SHP77 (cell line): ENCODE measurements at places on chromosomes 2 and 18.

GRCh38 chr2:10531874-10532637, 83.9 kb upstream of the ODC1 start:
- DNase-seq, result peak; percentile 76

DNA sequence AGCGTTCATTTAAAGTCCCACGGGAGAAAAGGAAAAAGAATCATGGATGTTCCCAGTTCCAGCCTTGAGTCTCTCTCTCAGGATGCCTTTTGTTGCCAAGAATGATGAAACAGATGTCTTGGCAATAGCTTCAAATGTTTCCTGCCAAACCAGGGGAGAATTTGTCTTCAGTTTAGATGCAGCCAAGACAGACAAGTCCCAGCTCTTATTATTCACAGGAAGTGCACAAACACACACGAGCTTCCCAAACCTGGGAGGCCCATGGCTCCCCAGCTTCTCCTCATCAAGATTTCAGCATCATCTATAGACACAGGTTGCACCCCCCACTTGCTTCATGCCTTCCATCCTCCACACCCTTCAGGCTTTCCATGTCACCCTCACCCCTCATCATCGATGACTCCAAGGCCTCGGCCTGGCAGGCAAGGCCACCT, 45.9 kb downstream of the HS1BP3 start:
- DNase-seq, result no peak

GRCh38 chr2:233565685-233566140, 869 bp downstream of the USP40 start:
- no peak for DNase-seq

- no peak for DNase-seq
These were observed 333.3 kb upstream of the KYNU start for GRCh38 chr2:142544173-142544572.

GRCh38 chr2:171852366-171852888, 41.6 kb downstream of the SLC25A12 start:
- DNase-seq, result no peak

- DNase-seq, result no peak
These were observed 64.9 kb downstream of the C1D start for GRCh38 chr2:67997903-67998302.

DNA sequence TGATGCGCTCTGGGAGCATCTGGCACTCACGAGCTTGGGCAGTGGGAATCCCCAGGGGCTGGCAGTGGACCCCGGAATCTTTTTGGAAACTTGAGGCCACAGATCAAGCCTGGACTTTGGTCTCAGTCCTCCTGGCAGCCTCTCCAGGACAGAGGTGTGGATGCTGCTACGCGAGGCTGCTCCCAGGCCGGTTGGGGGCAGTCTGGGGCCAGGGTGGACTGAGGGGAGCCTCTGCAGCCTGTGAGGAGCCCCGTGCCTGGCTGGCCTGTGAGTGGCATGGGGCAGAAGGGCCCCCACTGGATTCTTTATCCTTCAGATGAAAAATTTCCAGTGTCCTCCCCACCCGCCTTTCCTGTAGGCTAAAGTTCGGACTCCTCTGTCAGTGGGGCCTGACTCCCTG, 12.7 kb upstream of the DES start:
- no peak for DNase-seq

- no peak for DNase-seq
These were observed 5.1 kb downstream of the CEP68 start for GRCh38 chr2:65061146-65061909.

DNA sequence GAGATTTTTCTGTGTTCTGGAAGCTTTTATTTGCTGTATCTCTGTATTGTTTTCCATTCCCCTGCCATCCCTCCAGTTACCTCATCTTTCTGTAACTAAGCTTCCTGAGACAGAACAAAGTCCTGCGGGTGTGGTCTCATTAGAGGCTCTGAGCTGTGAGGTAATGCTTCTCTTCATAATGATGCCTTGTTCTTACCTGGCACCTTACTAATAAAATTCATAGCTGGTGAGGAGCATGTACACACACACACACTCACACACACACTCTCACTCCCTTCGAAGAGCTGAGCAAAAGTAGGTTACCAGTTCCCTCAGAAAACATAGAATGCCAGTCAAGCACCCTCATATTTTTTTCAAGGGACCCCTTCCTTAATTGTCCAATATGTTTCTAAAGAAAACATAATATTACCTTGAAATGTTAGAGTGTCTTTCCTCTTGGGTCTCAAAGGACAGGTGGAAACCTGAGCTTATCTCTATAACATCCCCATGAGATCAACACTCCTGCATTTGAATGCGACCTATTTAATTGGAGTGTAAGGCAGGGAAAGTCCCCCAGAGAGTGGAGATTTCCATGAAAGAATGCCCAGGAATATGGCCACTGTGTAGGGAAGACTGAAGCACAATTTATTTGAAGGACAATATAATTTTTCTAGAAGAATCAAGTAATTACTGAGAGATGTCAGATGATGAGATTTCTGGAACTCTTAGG, 161.6 kb upstream of the NCK2 start:
- no peak for DNase-seq

- DNase-seq, result no peak
These were observed 36.3 kb upstream of the SLC8A1 start for GRCh38 chr2:40488101-40488601.

DNA sequence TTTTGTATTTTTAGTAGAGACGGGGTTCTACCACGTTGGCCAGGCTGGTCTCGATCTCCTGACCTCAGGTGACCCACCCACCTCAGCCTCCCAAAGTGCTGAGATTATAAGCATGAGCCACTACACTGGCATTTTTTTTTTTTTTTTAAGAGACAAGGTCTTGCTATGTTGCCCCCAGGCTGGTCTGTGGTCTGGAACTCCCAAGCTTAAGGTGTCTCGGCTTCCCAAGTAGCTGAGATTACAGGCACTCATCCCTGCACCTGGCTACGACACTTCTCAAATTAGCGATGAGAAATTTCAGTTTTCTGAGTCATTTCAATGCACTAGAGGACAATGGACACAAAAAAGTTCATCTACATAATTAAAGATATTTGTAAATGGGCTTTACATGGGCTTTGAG, 36.6 kb upstream of the TCF7L1 start:
- DNase-seq, result no peak

DNA sequence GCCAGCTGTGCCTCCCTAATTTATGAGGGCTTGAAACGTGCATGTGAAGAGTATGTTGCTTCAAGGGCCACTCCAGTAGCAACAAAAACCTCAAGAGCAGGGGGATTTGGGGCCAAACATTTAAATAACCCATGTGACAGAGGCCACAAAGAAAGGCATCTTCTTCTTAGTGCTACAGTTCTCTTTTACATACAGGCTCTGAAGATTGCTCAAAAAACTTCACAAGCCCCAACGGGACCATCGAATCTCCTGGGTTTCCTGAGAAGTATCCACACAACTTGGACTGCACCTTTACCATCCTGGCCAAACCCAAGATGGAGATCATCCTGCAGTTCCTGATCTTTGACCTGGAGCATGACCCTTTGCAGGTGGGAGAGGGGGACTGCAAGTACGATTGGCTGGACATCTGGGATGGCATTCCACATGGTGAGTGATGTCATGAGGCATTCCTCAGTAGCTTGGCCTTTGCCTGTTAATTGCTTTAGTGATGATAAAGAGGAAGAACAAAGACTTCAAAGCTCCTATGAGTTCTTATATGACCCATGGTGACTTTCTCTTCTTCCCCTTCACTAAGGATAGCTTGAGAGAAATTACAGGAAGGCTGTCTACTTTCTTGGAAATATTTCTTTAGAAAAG, 40.1 kb downstream of the NRP2 start:
- no peak for DNase-seq

GRCh38 chr2:182816866-182817265, 49.6 kb downstream of the FRZB start:
- DNase-seq, result no peak

- no peak for DNase-seq
These were observed 34.2 kb downstream of the PLCL1 start for GRCh38 chr2:197838579-197838978.

DNA sequence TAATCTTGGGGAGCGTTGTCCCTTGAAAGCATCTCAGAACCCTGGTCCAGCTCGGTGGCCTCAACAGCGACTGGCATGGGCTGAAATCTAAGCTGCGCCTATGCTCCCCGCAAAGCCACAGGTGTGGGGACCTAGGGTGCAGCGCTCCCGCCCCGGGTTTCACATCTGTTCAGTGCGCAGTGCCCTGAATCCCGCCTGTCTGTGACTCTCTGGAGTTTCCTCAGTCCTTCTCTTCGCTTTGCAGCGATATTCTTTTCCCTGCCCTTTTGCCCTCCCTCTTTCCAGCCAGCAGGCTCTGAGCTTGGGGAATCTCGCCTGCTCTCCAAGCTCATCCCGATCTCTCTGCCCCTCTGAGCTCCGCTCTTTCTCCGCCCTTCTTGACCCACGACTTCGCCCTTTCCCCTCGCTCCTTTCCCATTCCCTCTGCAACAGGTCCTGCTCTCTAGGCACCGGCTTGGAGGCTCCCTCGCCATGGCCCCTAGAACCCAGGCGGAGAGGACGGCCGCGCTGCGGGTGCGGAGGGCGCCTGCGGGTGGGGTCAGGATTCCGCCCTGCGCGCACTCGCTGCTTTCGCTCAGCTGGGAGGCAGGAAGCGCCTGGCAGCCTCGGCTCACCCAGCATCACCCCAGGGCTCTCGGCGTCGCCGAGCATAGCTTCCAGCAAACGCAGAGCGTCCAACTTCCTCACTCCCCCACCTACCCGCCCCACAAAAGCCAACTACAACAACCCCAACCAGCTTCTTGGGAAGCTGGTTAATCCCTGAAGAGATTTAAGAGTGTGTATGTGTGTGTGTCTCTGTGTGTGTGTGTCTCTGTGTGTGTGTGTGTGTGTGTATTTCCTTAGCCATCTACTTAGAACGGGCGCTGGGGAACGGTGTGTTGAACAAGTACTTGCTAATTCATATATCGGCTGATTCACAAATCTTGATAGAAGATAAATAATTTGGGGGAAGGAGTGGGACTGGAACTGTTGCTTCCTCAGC, 1.1 kb downstream of the GRP start:
- peak; percentile 19 for DNase-seq

DNA sequence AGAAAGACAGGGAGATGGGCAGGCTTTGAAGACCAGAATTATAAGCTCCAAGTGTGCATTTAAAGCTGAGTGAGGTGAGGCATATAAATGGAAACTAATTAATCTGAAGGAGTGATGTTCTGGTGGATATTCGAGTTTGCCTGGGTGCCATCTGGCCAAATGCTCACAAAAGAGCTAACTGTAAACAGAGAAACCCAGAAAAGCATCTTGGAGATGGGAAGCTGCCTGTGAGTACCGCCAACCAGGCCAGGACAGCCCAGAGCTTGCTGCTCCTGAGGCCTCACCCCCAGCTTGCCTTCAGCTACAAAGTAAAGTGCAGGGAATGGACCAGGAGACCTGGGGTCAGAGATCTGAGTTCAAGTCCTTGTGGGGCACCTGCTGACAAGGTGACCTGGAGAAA, 446.1 kb upstream of the MYT1L start:
- no peak for DNase-seq

- no peak for DNase-seq
These were observed 168.2 kb downstream of the FAM210A start for GRCh38 chr18:13558124-13558523.

DNA sequence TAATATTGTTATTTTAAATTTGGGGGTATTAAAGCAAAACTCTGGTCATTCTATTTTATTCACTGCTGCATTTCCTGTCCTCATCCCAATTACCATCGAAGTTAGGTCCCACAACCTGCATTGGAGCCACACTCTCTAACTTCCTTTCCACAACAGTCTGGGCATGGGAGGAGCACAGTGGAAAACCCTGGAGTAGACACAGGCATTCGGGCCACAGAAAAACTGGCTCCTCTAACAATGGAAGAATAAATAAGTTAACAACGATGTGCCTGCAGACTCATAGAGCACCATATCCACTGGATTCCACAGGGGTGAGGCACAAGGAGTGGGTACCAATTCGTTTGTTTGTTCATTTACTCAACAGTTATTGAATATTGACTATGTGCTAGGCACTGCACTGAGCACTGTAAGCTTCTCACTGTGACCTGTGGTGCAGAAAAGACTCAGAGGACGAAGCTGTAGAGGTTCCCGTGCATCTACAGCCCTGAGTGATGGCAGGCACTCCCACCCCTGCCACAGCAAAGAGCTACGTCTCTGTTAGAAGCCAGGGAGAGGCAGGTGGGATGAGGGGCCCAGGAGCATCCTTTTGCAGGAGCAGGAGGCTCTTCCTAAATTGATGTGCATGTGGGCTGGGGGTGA, 154.2 kb upstream of the PGAP1 start:
- no peak for DNase-seq

DNA sequence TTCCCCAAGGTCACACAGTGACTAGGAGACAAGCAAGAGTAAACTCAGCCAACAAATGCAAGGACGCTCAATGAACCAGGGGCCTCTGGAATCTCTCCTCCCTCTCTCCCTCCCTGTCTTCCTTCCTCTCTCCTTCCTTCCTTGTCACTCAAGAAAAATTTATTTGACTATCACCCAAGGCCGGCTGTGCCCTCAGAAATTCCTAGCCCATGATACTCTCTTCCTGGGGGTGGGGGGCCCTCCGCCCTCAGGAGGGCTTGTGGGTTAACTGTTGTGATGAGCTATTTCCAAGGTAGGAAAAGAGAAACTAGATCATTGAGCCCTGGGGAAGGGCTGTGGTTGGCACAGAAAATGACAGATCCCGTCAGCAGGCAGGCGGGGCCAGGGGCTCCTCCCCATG, 21.7 kb downstream of the INHBB start:
- no peak for DNase-seq

GRCh38 chr2:68272246-68272994, 20.1 kb upstream of the PPP3R1 start:
- DNase-seq, result no peak

DNA sequence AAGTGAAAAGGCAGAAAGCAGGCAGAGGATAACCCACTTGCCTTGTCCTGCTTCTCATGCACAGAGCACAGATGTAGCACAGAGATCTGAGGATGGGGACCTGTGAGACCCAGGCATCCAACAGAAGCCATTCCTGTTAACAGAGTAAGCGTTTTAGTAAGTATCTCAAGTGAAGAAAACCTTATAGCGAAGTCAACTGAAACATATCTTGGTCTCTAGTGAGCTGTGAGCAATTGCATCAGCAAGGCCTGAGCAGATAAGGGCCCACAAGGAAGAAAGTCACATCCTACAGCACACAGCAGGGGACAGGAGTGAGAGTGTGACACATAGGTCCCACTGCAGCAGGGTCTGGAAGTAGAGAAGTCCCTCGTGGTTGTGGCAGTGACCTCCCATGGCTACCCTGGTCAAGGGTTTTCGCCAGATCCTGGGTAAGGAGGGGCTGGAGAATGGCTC, 248.7 kb upstream of the TNP1 start:
- no peak for DNase-seq

DNA sequence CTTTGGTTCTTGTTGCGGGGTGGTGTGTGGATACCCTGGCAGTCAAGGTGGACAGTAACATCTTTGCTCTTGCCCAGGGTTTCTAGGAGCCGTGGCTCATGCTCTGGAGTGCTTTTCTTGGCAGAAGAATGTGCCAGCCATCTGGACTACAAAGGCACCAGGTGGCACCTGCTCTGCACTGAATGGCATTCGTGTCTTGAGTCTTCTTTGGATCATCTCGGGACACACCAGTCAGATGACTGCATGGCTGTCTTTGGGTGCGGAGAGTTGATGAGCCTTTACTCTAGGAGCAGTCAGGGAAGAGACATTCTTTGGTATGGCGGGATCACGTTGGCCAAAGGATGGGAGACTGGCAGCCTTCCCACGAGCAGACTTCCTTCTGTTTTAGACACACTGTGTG, 104.1 kb upstream of the SEC11C start:
- no peak for DNase-seq

- DNase-seq, result no peak
These were observed 12.6 kb downstream of the LGALSL start for GRCh38 chr2:64466478-64467085.
